Vagina (tissue), 2 donors: ENCODE measurements at places on chromosomes 7 and 10.

DNA sequence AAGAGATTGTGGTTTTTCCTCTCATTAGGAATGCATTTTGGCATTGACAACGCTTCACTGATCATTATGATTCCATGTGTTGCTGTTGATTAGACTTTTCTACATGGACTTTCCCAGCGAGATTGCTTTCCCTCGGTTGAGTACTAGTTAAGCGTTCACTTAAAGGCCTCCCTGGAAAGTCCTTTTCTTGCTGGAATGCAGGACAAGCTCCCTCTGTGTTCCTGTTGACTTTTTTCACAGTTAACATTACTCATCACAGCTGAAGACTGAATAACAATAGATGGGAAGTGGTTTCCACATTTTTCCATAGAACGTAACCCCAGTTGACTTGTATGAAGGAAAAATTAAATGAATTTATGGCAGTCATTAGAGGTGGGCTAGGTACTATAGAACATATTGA is 2.6 kb upstream of the CAV1 start:
- no peak for DNase-seq

DNA sequence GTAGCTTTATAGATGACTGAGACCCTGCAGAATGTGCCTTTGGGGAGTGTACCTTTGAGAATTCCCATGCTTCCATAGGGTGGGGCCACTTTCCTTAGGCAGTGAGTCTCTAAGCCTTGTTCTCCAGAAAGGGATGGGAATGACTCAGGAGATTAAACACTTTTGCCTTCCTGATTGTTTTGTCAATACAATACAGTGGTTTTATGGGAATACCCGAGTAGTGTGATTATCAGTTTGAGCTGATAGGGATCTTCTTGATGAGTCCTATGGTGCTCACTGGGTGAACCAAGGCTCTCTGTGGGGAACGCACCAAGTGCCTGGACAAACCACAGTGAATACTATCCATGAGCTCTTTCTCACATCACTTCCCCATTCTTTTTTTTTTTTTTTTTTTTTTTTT is 6.3 kb downstream of the MYOF start:
- no peak for DNase-seq

DNA sequence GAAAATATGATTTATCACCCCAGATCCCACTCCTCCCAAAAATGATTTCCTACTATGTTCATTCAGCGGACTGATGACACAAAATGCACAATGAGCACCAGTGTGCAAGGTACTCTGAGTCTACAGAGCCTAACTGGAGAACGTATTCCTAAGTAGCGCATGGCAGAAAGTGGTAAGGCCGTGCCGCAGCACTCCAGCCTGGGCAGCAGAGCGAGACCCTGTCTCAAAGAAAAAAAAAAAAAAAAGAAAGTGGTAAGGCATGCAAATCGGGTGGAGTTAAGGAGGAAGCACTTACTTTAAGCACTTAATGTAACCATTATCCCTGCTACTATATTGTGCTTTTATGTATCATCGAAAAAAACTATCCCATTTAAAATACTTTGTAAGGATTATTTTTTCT is 25.5 kb downstream of the CYP51A1 start:
- DNase-seq, result no peak

DNA sequence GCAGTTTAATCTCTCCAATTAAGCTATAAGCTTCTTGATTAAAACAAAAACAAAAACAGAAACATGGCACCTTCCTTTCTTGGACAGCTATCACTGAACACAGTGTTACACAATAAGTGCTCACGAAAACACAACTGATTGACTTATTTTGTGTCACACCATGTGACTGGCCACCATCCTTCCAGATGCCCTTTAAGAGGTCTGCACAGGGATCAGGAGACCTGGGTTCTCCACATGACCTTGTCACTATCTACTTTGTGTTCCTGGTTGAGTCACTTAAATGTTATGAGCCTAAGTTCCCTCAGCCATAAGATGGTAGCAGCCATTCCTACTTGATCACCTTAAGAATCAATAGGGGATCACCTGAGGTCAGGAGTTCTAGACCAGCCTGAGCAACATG is 120.1 kb downstream of the HIPK2 start:
- no peak for DNase-seq

GRCh38 chr7:156162451-156162850 is 350.2 kb upstream of the SHH start:
- DNase-seq, result no peak

- peak; percentile 87 for DNase-seq
Observed at GRCh38 chr10:787933-788651, 98.6 kb upstream of the DIP2C start.

GRCh38 chr7:16778476-16778875 is 24.9 kb downstream of the TSPAN13 start:
- no peak for DNase-seq

GRCh38 chr10:7364474-7364873 is 46.4 kb downstream of the SFMBT2 start:
- no peak for DNase-seq

DNA sequence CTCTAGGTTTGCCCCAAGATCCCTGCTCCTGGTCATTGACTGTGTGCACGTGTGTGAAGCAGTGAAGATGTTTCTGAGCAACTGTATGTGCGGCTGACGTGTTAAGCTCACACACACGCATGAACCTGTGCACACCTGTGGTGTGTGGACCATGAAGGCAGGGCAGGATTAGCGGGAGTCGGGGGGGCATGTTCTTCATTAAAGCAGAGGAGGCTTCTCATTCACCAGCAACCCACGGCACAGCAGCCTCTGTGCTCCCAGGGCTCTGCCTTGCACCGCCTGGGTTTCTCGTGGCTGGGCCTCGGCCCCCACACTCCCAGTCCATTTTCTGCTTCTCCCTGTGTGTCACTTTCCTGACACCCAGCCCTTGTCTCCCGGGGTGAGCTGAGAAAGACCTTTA is 824 bp upstream of the TACR2 start:
- no peak for DNase-seq

GRCh38 chr7:82926477-82926876 is 236.2 kb downstream of the PCLO start:
- no peak for DNase-seq

DNA sequence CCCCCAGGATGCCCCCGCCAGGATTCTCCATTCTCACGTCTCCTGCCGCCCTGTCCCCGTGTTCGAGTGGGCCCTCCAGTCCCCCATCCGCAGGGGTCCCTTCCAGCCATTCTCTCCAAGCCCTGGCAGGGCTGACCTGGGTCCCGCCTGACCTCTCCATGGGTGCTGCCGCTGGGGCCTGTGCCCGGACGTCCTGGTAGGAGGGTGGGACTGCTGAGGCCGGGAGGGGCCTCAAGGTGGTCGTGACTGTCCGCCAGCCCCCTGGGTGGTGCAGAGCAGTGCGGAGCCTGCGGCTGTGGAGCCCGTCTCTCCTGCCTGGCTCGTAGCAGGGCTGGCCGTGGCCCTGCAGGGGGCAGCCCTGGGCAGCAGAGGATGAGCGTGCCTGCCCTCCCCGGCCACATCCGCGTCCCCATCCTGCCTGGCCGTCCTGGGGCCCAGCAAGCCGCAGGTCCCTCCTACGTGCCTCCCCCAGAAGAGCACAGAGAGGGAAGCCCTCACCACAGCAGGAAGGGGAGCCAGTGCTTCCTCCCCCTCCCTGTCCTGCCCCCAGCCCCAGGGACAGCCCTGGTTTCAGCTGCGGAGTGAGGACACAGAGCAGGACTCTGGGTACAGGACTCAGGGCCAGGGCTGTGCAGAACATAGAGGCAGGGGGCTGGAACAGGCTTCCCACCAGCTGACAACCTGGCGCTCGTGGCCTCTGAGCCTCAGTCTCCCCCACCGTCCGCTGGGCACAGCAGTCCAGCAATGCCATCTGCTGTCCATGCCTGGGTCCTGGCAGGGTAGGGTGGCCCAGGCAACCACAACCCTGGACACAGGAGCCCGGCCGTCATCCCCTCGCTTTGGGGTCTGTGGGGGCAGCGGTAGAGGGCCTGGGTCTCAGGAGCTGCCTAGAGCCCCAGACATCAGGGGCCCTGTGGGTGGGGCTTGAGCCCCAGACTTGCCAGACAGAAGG is 1.5 kb upstream of the GRIFIN start:
- no peak for DNase-seq

- DNase-seq, result no peak
Observed at GRCh38 chr10:27341001-27341400, 100.4 kb upstream of the ACBD5 start.
